ENCODE measurements at places on chromosomes 3 and 15.

DNA sequence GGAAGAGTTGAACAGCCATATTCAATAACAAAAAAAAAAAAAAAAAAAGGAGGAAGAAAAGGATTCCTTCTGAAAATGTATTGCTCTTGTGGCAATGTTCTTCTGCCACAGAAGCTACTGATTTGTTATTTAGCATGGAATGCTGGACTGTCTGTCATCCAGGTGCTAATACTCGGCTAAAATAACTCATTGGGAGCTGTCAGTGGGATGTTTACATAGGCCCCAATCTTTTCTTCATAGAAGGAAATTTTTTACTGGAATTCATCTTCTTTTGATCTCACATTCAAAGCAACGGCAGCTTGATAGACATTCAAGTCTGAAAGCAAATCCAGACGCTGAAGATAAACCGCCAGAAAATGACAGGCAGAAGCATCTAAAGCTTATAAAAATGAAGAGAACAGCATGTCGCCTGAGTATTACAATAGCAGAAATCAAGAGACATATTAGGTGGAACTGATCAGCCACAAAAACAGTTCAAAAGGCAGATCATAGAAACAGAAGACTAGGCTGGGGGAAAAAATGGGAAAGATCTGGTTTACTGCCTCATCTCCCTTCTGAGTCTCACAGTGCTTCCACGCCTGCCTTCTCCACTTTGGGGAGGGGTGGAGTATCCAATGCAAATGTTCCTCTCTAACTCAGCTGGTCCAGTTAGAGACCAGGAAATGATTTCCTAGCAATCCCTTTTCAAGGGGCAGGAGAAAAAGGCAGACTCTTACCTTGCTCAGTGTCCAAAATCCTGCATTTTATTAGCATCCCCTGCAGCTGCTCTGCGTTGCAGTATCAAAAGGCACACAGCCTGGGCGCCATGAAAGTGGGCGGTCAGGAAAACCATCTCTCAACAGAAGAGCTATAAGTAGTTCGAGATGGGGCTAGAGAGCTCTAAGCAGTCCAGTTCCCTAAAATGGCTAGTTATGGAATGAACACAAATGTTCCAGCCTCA, 451.9 kb downstream of the FOXP1 start:
- no peak for DNase-seq

GRCh38 chr3:197524128-197524527, 31.6 kb downstream of the BDH1 start:
- DNase-seq: no peak

- no peak for DNase-seq
Measured at GRCh38 chr3:126149256-126149902, 31.0 kb downstream of the ALDH1L1 start.

- DNase-seq: no peak
Measured at GRCh38 chr3:8755564-8756237, 13.7 kb downstream of the OXTR start.

DNA sequence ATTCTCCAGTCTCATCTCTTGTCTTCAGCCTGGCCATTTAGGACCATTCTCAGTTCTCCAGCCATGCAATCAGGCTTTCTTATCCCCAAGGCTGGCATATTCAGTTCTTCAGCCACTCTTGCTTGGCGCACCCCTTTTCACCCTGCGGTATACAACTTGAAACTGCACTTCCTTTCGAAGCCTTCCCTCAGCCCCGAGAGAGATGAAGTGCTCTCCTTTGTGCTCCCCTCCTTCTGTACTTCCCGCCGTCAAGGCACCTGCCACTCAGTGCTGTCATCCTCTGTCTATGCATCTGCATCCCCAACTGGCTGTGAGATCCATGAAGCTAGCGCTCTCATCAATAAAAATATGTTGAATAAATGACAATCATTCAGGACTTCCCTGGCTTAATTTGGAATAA, 45.7 kb downstream of the MORC1 start:
- no peak for DNase-seq

- no peak for DNase-seq
Measured at GRCh38 chr3:153285982-153286381, 124.0 kb downstream of the RAP2B start.

- no peak for DNase-seq
Measured at GRCh38 chr15:87082581-87082980, 1002.9 kb downstream of the AGBL1 start.

GRCh38 chr3:64185436-64185835, 39.8 kb downstream of the PRICKLE2 start:
- no peak for DNase-seq

DNA sequence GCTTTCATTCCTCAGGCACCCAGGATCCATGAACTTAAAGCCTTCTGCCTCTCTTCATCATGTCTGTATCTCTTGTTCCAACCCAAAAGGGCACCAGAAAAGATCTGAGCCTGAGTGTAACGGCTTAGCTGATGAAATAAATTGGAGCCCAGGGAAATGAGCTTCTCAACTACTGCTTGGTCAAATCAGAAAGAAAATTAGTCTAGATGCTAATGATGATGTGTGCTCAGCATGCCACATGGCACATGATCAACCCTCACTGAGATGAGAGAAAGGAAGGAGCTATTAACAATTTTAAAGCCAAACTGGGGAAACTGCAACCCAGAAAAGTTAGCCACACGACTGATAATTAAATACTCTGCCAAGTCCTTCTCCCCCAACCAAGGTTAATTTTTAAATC, 325.7 kb downstream of the CNTN3 start:
- no peak for DNase-seq

GRCh38 chr3:66453651-66454463, 47.0 kb downstream of the LRIG1 start:
- DNase-seq: no peak

DNA sequence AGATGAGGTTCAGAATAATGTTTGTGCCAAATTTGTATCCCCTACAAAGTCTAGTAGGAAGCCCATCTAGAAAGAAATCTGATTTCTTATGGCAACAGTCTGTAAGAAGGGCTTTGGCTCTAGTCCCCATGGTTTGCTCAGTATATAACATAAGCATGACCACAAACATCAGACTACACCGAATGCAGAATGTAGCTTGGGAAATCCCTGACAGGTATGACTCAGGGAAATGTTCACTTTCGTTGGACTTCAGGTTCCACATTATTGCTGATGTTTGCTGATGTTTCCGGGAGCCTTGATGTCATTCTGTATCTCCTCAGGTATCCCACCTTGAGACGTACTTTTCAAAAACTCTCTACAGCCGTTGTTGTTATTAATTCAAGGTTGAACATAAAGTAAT, 304.4 kb upstream of the TGFBR2 start:
- DNase-seq: no peak

- no peak for DNase-seq
Measured at GRCh38 chr3:44476181-44476611, 1.3 kb downstream of the ZNF445 start.

DNA sequence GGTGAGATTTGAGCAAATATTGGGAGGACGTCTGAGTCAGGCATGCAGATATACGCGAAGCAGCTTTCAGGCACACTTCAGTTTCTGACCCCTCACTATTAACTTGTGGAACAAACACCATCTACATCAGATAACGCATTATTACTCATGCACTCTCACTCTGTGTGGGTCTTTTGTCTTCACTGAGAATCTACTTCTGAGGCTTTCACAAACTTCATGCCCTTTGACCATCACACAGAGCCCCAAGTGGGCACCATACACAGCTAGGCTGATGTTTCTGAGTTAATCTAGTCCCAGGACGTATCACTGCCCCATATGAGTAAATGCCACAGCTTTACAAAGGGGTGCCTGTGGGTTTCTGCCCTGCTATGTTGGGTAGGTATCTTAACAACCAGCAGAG, 39.6 kb upstream of the IP6K2 start:
- no peak for DNase-seq

DNA sequence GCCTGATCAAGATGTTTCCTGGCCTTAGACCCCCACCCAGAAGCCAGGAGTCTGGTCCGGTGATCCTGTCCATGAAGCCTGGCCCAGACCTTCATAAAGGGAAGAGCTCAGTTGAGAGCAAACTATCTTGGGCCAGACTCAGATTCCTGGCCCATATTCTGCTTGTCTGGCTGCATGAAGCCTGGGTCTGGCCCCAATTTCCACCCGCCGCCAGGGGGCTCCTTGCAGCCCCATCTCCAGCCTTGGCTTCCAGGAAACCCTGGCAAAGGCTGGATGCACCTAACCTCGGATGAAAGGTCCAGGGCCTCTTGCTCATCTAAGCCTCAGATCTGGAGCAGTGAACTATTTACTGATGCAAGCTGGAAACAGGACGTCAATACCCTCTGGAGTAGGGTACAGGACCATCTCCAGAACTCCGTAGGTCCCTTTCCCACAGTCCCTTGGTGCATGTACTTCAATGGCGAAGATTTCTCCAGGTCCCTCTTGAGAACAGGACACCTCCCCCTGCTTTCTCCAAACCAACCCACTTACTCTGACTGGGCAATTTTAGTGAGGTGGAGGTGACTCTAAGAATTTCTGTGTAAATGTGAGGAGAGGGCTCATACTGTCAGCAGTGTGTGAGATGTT, 5.6 kb downstream of the FOXL2 start:
- peak; percentile 56 for DNase-seq

DNA sequence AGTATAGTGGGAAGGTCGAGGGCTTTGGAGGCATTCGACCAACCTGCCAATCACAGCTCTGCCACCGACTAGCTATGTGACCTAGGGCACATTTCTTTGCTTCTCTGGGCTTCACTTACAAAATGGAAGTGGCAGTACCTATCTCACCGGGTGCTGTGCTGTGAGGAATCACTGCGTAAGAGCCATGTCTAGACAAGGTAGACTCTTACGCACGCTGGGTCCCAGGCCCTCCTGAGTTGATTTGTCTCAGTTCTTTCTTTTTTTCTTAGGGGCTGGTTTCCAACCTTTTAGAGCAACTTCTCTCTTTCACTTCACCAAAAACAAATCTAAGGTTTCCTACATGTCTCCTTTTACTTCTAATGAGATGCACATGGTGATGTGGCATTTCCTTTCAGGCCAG, 18.8 kb downstream of the CA12 start:
- no peak for DNase-seq

- DNase-seq: no peak
Measured at GRCh38 chr15:42121021-42121420, 26.7 kb upstream of the PLA2G4D start.

DNA sequence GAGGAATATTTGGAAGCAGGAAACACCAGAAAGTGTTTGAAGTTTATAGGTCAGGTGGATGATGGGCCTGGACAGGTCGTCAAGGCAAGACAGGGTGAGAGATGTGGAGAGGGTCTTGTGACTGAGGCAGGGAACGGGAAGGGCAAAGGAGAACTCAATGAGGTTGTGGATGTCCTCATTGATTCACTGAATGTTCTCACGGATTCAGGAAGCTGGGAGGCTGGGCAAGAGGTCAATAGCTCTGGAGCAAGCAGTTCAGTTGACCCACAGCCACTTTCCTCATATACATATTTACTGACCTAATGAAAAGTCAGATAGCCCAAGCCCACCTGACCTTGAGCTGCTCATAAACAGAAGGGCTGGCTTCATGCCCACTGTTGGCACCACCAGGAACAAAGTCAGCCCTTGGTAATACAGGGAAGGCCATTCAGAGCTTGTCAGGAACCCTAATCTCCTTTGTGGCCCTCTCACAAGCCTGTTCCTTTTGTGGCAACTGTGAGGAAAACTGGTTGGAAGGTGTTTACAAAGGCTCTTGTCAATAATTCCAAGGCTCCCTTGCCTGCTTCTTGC, 31.6 kb downstream of the ARRDC4 start:
- DNase-seq: no peak

DNA sequence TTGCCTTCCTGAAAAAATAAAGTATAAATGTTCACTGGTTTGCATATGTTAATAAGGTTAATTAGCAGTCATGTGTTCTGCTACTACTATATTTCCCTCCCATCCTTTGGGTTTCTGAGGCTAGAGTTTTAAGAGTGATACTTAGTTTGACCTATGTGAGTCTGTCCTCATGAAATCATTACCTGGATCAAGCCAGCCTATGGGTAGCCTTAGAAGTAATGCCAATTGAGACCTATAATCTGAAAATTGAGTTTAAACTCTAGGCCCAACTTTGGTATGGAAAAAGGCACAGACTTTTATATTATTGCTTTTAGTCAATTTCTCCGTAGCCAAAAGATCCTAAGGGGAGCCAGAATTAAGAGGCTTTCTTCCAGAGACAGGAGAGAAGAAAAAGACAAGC, 18.4 kb upstream of the SOX2 start:
- no peak for DNase-seq

GRCh38 chr3:144018776-144019175, 47.2 kb downstream of the DIPK2A start:
- DNase-seq: no peak

DNA sequence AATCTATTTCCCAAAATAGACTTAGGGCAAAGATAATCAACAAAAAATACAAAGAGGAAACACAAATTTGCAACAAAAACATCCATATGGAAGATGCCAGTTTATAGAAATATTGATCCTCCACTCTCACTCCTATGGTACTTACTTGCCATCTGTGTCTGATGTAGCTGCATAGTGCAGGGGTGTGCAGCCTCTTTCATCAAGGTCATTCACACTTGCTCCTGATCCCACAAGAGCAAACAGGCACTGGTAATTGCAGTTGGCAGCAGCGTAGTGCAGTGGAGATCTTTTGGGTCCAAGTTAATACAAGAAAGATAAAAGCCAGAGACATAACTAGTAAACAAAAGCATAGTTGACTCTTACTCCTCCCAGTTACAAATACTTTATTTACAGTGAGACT, 90.0 kb downstream of the ANKRD28 start:
- DNase-seq: no peak

DNA sequence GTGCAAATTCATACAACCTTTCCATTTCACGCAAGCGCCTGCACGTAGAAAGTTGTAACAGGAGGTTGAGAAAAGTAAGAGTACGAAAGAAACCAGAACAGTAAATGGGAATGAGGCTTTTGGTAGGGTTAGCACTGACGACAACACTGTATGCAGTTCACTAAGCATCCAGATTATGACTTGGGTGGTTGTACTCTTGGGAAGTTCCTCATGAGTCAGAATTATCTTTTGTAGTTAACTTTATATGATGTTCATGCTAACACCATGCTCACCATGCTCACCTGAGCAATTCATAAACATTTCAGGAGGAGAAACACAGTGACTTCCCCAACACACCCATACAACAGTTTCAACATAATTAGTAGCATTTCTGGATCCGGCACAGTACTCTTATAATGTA, 3.0 kb upstream of the LPP start:
- no peak for DNase-seq

GRCh38 chr3:138944929-138945708, 1.8 kb downstream of the FOXL2 start:
- DNase-seq: peak; percentile 37
